ENCODE measurements at places on chromosomes 11 and 22. TPM values are rescaled to one million over a fixed set of nuclear protein-coding genes. Genes with fewer than 3 reads are reported as not detected.

DNA sequence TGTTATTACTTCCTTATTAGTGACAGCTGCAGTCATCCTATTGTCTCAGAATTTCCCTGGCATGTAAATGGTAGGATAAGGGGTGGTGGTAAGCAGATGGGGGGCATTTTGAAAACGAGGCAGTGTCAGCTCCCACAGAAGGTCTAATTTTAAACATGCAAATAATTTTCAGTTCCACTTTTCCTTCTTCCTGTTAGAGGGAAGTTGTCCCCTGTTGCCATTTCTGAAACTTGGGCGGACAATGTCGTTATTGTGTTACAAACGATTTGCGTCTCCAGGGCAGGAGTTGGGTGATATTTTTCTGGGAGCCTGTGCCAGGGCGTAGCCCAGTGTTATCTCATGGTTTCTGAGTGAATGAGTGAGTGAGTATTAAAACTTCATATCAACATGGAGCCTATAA is 7.4 kb downstream of the PTPRJ start:
- DNase-seq, result peak; percentile 27

DNA sequence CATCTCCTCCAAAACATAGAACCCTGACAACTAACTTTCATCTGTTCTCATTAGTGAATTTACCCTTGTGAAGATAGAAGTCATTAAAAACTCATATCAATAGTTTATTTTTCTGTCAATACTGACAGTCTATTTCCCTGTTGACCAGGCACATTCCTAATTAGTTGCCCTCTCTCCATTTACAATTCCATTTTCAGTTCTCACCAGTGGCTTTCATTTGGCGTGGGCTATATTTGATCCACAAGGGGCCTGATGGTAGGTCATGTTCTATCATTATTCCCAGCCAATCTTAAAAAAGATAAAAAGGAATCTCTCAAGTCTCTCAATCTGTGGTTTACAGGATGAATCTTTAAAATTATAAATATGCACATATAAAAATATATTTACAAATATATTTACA is 3.9 kb upstream of the AKIP1 start:
- no peak for DNase-seq

- no peak for DNase-seq
Measured at GRCh38 chr11:78428266-78428636, 10.6 kb upstream of the GAB2 start.

DNA sequence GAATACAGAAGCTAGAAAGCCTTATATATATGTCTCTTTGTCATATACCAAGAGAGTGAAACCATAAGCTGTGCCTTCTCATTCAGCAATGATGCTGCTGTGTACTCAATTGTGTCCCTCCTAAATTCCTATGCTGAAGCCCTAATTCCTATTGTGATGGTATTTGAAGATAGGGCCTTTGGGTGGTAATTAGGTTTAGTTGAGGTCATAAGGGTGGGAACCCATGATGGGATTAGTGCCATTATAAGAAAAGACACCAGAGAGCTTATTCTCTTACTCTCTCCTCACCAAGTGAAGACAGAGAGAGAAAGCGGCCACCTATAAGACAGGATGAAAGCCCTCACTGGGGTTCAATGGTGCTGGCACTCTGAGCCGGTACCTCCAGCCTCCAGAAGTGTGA is 1191.3 kb upstream of the TENM4 start:
- no peak for DNase-seq

CRYAB gene
- 54.3 TPM for total RNA-seq

PTPRCAP gene
- total RNA-seq, result 0.36 TPM

ZDHHC24 gene
- total RNA-seq, result 10.5 TPM

RFPL2 gene
- not detected for total RNA-seq

All from osteoblast (primary cell).